NCI-H524 (cell line): ENCODE measurements at places on chromosomes 11 and 22.

- no peak for DNase-seq
These were observed 10.9 kb downstream of the RELA start for GRCh38 chr11:65651589-65652510.

DNA sequence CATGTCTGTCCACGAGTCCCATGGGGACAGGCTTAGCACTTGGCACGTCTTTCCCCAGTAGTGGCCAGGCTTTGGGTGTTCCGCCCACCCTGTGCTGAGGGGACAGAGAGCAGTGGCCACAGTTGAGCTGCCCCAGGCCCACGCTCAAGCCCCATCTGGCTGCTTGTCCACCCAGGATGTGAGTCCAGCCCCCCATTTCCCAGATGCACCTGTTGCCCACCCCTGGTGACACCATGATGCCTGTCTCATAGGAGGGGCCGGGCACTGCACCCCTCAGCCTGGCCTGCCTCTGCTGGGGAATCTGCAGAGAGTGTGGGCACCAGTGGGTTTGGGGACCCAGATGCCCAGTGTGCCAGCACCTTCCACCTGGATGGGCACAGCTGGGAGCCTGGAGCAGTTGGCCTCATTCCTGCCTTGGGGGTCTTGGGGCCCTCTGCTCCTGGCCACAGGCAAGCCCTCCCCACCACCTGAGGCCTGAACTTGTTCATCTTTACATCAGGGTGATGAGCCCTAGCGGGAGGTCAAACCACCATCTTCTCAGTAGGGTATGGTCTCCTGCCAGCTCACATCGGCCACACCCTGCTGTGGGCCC, 5.7 kb downstream of the SIGIRR start:
- DNase-seq, result no peak

GRCh38 chr22:40606306-40606705, 30.2 kb downstream of the MRTFA start:
- DNase-seq, result no peak

DNA sequence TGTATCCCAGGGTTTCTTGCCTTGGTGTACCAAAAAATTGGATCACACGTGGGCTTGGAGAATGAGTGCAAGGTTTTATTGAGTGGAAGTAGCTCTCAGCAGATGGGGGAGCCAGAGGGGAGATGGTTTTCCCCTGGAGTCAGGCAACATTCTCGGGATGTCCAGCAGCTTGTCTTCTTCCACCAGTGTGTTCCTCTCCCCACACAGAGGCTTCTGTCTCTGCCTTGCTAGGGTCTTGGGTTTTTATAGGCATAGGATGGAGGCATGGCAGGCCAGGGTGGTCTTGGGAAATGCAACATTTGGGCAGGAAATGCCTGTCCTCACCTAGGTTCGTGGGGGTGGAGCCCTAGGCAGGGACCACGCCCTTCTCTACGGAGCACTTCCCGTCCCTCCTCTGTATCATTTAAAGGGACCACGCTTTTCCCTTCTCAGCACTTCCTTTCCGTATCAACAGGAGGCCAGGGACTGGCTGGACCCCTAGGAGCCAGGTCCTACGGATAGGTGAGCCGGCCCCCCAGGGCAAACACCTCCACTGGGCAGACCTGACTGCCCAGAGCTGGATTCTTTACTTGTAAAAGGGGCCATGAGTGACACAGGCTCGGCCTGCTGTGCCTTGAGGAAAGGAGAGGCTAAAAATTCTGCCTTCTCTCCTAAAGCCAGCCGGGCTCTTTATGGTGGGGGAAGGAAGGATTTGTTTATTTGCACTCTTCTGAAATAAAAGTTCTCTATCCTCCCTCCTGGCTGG, 55.3 kb upstream of the CCDC188 start:
- DNase-seq, result no peak

DNA sequence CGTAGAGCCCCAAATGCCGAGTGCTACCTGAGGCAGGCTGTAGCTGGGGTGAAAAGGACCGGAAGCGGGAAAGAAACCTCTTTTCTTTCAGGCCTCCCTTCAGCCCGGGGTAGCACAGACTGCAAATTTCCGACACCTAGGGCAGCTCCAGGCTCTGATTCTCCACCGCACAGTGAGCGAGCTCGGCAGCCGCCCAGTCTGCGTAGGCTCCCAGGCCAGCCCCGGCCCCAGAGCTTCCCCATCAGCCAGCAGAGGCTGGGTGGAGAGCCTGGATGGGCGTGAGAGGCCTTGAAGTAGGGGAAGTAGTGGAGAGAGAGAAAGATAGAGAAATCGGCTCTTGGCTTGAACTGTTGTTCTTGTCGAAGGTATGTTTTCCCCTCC, 9.3 kb upstream of the PAX6 start:
- no peak for DNase-seq

- no peak for DNase-seq
These were observed 490.4 kb downstream of the INSC start for GRCh38 chr11:15605094-15605493.

GRCh38 chr11:112643416-112643815, 317.8 kb upstream of the NCAM1 start:
- DNase-seq, result no peak

GRCh38 chr11:2272228-2272945, 2.0 kb upstream of the ASCL2 start:
- no peak for DNase-seq

DNA sequence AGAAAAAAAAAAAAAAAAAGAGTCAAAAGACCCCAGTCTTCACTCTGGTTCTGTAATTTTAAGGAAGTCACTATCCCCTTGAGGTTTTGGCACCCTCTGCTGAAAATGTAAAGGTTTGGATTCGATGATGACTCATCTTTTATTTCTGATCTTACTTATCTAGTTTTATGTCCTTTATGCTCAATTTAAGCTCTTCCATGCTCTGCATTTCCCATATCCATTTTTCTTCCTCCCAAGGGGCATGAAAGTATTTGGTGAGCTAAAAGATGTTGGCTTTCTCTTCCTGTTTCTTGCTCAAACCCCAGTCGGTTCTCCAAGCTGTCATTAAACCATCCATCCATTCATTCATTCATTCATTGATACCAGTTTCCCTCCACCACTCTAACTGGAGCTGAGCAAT, 61.0 kb upstream of the CDON start:
- DNase-seq, result no peak

DNA sequence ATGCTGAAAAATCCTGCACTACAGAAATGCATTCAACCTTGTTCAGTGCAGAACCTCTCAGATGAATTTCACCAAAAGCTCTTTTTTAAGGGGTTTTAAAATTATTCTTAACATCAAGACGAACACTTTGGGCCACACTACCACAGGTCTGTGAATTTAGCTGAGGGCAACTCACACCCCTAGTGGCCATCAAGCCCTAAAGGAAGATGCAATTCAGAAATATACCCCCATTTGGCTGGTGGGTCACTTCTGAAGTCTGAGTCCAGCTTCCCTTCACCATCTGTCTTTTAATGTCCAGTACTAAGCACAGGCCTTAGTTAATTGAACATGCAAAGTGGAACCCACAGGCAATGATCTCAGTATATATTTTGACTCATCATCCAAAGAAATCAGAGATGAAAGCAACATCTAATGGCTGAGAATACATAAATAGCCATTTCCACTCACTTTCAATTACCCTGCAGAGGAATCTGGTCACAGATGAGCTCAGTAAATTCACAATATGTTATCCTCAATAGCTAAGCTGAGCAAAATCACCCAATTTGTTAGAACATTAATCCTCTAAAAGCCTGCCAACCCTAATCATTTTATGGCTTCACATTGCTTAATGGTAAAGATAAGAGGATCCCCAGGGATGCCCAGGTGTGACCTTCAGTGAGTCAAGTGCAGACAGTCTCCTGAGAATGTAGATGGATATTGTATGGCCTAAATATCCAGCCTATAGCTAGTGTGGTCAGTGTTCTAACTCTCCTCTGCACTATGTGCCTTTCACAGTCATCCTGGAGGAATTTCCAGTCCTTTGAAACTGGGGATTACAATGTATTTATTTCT, 50.3 kb downstream of the FAM76B start:
- peak; percentile 43 for DNase-seq

DNA sequence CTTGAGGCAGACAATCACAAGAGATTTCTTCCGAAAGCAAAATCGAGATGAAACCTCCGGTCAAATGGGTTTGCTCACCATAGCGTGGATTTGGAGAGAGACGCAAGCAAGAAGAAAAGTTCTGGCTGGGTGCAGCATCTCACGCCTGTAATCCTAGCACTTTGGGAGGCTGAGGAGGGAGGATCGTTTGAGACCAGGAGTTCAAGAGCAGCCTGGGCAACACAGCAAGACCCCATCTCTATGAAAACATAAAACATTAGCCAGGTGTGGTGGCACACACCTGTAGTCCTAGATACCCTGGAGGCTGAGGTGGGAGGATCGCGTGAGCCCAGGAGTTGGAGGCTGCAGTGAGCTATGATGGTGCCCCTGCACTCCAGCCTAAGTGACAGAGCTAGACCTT, 24.4 kb downstream of the MN1 start:
- no peak for DNase-seq

DNA sequence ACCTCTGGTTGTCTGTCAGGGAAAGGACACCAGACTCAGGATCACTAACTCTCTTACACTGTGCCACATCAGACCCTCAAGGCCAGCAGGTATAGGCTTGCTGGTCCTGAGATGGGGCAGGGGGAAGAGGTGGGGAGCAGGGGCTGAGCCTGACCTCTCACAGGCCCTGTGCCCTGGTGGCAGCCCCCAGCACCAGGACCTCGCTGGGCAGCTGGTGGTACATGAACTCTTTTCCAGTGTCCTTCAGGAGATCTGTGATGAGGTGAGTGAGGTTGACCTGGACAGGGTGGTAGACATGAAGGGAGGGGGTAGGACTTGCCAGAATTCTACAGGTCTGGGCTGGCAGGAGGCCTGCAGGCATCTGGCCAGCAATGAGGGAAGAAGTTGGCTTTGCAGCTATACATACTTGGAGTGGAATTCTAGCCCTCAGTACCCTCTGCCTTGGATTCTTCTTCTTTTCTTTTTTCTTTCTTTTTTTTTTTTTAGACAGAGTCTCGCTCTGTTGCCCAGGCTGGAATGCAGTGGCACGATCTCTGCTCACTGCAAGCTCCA, 1.4 kb downstream of the NUDT22 start:
- no peak for DNase-seq

DNA sequence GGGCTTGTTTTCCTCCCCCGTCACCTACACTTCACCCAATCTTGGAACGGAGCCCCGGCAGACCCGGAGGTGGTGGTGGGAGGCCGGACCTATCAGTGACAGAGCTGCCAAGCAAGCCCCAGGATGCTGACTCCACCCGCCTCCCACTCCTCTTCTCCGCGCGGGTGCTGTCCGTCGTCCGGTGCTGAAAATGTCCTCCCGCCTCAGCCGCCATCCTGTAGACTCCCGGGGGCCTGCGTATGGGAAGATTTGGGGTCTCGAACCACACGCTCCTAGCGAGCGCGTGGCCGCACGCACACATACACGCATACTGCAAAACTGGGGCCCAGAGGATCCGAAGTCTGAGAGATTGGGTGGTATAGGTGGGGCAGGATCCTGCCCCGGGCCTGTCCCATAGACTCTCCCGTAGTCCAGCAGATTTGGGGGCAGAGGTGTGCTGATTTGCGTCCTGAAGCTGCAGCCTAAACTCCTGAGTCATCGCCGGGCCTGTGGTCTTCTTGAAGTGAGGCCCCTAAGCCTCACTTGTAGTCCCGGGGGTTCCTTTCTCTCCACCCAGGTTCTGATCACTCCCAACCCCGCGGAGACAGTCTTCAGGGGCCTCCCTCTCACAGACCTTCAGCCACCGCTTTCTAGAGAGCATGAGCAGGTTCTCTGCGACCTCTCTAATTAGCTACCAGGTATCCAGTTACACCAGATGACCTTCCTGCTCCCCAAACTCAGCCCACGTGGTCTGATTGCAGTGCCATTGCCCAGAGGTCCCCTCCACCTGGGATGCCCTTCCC, 796 bp upstream of the YIF1A start:
- no peak for DNase-seq

GRCh38 chr22:48256041-48256739, 1493.7 kb downstream of the TBC1D22A start:
- DNase-seq, result no peak

- DNase-seq, result no peak
These were observed 3.8 kb upstream of the PIK3IP1 start for GRCh38 chr22:31295831-31296657.

DNA sequence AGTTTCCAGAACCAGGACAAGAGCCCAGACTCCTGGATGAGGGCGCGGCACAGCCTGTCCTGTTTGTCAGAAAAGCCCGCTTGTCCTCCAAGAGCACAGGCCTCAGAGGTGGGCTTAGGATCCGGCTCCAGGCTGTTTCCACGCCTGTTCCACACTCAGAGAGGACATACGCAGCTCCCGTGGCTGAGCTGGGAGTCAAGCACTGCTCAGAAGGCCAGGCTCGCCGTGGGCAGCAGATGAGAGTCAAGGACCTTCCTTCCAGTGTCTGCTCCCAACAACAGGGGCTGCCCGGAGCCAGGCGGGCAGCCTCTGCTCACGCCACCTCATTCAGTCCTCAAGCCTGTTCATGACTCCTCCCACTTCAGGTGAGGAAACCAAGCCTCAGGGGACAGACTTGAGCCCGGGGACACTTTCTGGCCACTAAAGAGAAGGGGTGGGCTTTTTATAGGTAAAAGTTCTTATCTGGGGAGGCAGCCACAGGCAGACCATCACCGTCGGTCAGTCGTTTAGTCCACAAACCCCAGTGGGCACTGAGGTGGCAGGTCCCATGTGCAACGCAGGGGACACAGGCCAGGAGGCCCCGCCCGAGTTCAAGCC, 3.8 kb downstream of the CYB5R3 start:
- no peak for DNase-seq

DNA sequence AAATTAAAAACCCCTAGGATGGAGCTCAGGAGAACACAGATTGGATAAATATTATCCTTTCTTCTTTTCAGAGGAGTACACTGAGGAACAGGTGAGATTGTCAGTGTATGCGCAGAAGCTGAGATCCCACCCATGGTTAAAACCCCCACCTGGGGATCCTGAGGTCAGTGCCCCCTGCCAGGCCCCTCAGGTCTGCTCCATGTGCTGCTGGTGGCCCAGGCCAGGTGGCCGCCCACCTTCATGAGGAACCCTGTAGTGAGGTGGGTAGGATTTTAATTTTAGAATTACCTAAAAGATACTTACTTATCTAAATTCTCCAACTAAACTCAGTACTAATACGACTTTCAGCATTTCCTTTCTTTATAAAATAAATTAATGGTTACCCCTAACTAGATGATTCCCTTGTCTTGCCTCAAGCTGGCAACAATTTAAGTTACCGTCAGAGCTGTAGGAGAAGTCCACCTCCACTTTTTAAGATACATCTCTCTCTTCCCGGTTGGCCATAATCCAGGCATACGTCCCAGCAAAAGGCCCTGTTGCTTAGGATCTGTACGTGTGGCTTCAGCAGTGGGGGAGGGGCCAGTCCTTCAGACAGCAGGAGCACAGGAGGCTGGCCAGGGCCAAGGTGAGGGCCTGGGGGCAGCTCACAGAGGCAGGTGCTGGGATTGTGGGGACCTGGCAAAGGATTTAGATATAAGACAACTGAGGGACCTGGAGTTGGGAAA, 61.5 kb upstream of the PITPNB start:
- no peak for DNase-seq

GRCh38 chr22:17243524-17243923, 24.3 kb upstream of the ADA2 start:
- DNase-seq, result no peak

- no peak for DNase-seq
These were observed 65.8 kb downstream of the CSTPP1 start for GRCh38 chr11:47002390-47002789.
